CD8-positive, alpha-beta memory T cell (primary cell): ENCODE measurements at places on chromosomes 7 and 10. TPM values are rescaled to one million over a fixed set of nuclear protein-coding genes. Genes with fewer than 3 reads are reported as not detected.

The GNG11 gene
- not detected for total RNA-seq

The WDR37 gene
- 14.5 TPM for total RNA-seq

The PAPOLB gene
- not detected for total RNA-seq

The DPY19L1 gene
- 15.9 TPM for total RNA-seq

The TET1 gene
- 0.63 TPM for total RNA-seq

The OR2A12 gene
- not detected for total RNA-seq

The MEOX2 gene
- total RNA-seq: not detected

DNA sequence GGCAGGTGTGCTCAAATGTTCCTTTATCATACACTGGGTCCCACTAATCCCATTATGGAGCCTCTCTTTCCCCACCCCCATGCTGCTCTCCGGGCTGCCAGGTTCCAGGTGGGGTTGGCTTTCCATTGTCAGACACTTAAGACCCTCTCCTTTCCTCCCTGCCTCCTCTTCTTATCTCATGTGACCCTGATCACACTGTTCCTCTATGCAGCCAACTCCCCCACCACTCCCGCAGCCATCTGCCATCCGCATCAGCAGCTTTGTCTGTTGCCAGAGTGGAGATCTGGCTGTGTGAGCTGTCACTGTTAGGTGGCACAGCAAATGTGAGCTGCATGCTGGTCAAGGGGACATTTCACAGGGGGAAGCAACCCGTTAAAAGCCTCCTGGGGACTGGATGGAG, 391.4 kb downstream of the TNS3 start:
- no peaks in the 10 kb centered on the region for H3K4me1 ChIP-seq
- no peak overlapping the region for H3K27ac ChIP-seq
- H3K4me3 ChIP-seq: no peak overlapping the region
- no peak for DNase-seq
- H3K27me3 ChIP-seq: no peaks in the 10 kb centered on the region
- H3K36me3 ChIP-seq: no peaks in the 10 kb centered on the region

GRCh38 chr7:29892231-29892630, 85.9 kb downstream of the WIPF3 start:
- no peak for DNase-seq
- H3K27me3 ChIP-seq: no peaks in the 10 kb centered on the region
- H3K27ac ChIP-seq: no peak overlapping the region
- no peaks in the 10 kb centered on the region for H3K36me3 ChIP-seq

GRCh38 chr7:15475808-15476530, 85.8 kb downstream of the AGMO start:
- H3K36me3 ChIP-seq: no peaks in the 10 kb centered on the region
- no peak overlapping the region for H3K4me3 ChIP-seq
- no peaks in the 10 kb centered on the region for H3K27me3 ChIP-seq
- no peak overlapping the region for H3K27ac ChIP-seq
- DNase-seq: no peak

DNA sequence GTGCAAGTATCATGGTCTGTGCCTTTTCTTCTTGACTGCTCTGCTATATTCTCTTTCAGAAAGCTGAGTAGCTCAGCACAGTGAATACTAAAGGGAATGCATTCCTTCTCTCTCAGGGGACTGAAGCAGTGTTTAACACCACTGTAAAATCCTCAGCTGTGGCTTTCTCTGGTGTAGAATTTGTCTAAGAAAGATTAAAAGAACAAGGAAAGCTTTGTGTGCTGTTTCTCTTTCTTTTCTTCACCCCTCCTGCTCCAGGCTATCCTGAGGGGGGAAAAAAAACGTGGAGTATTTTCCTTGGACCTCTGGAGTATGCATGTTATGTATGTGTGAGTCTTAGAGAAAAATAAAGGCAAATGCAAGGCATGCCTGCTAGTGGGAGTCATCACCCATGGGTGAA, 383.9 kb downstream of the AUTS2 start:
- H3K4me1 ChIP-seq: no peaks in the 10 kb centered on the region
- no peak overlapping the region for H3K27ac ChIP-seq
- no peaks in the 10 kb centered on the region for H3K36me3 ChIP-seq
- no peak for DNase-seq
- H3K27me3 ChIP-seq: no peaks in the 10 kb centered on the region

GRCh38 chr10:101189461-101190401, 39.5 kb downstream of the LBX1 start:
- no peak overlapping the region for H3K27ac ChIP-seq
- no peaks in the 10 kb centered on the region for H3K27me3 ChIP-seq
- no peak overlapping the region for H3K4me3 ChIP-seq
- no peaks in the 10 kb centered on the region for H3K36me3 ChIP-seq
- DNase-seq: no peak

DNA sequence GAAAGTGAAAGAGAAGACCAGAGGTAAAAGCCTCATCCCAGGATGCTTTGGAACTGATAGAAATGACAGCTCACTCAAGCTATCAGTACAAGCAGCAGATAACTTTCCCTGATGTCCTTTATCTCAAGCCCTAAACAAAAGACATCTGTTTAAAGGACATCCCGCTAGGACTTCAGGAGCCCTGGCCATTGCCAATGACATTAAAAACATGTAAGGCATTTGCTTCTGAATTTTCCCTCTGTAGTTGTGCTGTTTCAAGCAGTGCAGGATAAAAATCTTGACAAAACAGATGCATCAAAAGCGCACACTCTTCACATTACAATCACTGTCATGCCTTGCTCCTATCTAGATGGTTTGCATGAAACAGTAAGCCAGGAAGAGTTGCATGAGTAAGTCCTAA, 159.8 kb downstream of the AOAH start:
- no peaks in the 10 kb centered on the region for H3K4me1 ChIP-seq
- no peaks in the 10 kb centered on the region for H3K27me3 ChIP-seq
- H3K27ac ChIP-seq: no peak overlapping the region
- H3K4me3 ChIP-seq: no peak overlapping the region

DNA sequence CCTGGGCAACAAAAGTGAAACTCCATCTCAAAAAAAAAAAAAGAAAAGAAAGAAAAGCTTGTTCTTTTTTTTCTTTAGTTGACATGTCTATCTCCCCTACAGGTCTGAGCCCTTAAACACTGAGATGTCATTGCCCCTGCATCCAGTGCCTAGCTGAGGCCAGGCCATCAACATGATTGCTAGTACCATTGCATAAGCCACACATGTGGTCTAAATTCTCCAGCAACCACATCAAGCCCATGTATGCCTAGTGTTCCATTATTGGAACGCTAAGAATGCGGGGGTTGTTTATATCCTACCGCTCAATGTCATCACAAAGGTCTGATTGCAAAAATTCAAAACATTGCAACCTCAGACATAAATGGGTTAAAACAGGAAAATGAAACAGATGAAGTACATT, 62.7 kb downstream of the NPTX2 start:
- no peak for DNase-seq
- H3K27me3 ChIP-seq: no peaks in the 10 kb centered on the region
- H3K4me1 ChIP-seq: no peaks in the 10 kb centered on the region
- H3K27ac ChIP-seq: no peak overlapping the region
- no peaks in the 10 kb centered on the region for H3K36me3 ChIP-seq

GRCh38 chr10:125127986-125128385, 32.4 kb downstream of the CTBP2 start:
- H3K27ac ChIP-seq: no peak overlapping the region
- no peaks in the 10 kb centered on the region for H3K36me3 ChIP-seq
- H3K4me1 ChIP-seq: no peaks in the 10 kb centered on the region
- H3K4me3 ChIP-seq: no peak overlapping the region
- no peaks in the 10 kb centered on the region for H3K27me3 ChIP-seq
- DNase-seq: no peak

- H3K4me1 ChIP-seq: no peaks in the 10 kb centered on the region
- H3K27me3 ChIP-seq: no peaks in the 10 kb centered on the region
- no peak for DNase-seq
- no peaks in the 10 kb centered on the region for H3K36me3 ChIP-seq
- H3K27ac ChIP-seq: no peak overlapping the region
These were observed 59.4 kb downstream of the CALCR start for GRCh38 chr7:93515144-93515543.

DNA sequence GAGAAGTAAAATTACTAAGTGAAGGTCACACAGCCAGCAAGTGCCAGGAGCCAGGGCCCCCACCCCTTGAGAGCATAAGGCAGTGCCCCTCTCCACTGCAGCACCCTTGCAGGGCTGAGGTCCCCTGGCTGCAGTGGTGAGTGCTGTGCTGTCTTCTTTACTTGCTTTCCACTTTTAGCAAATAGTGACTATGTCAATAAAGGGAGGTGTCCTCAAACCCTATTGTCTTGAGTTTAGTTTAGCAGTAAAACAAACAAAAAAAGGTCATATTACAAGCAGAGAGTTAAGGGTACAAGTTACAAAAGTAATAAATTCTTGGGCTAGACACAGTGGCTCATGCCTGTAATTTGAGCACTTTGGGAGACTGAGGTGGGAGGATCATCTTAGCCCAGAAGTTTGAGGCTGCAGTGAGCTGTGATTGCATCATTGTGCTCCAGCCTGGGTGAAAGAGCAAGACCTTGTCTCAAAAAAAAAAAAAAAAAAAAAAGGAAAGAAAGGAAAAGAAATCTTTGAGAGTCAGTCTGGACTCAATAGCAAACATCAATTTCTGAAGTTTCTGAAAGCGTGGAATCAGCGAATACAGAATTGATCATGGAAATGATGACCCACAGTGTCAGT, 39.0 kb upstream of the KIF5B start:
- H3K27ac ChIP-seq: no peak overlapping the region
- H3K4me1 ChIP-seq: no peaks in the 10 kb centered on the region
- no peaks in the 10 kb centered on the region for H3K27me3 ChIP-seq
- H3K36me3 ChIP-seq: no peaks in the 10 kb centered on the region
- DNase-seq: no peak
